Activated T-cell treated with anti-CD3 and anti-CD28 coated beads, Interleukin-2, amount 50 U/mL, for 72 hours (primary cell): ENCODE measurements at places on chromosomes 2 and 18. TPM values are rescaled to one million over a fixed set of nuclear protein-coding genes. Genes with fewer than 3 reads are reported as not detected.

DNA sequence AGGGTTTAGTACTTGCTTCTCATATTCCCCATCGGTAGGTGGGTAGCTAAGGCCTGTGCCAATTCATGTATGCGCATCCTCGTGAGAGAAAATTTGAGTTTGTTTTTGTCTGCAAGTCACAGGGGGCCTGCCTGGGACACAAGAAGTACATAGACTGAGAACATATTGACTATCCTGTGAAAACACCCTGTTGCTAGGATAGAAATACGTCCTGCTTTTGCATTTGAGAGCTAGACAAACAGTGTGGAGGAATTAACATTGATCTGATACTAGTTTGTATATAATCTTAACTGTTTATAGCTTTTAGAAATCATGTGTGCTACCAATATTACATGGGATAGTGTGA is 10.9 kb downstream of the WDR7 start:
- no peak for DNase-seq

Gene PTPRN
- 1.7 TPM for total RNA-seq

DNA sequence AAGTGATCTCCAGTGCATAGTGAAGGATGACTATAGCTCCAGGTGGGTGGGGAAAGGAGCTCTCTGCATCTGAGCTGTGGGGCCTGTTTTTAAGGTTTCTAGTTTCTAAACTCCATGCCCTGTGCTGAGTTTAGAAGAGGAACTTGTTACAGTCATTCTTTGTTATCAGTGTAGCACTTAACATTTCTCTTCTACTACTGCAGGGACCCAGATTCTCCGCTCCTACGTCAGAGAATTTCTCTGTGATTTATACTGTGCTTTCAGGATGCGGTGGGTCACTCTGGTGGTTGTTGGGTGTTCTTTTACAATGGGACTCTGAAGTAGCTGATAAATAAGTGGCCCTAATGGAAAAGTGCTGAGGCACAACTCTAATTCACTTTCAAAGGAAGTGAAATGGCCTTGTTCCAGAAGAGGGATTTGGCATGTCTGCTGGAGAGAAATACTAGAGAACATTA is 122.0 kb downstream of the WDSUB1 start:
- no peak for DNase-seq

- no peak for DNase-seq
Measured at GRCh38 chr2:71778514-71778913, 325.2 kb downstream of the DYSF start.

DNA sequence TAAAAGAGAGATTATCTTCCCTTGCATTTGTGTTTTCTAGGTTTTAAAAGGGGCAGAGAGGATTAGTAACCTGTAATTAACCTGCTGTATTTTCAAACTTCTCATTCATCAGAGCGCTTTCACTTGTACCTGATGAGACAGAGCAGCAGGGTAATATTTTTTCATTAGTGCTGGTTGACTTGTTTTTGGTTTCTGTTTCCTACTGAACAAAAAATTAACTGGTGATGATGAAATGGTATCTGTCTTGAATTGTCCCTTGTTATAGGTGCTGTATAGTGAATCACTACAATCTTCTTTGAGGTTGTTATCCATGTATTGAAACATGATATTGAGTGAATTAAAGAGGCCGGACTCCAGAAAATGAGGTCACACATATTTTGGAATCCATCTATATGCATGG is 37.9 kb downstream of the CDH20 start:
- no peak for DNase-seq

GRCh38 chr2:12577091-12577490 is 139.6 kb upstream of the TRIB2 start:
- DNase-seq: no peak

Gene GREB1
- total RNA-seq: 2.2 TPM

DNA sequence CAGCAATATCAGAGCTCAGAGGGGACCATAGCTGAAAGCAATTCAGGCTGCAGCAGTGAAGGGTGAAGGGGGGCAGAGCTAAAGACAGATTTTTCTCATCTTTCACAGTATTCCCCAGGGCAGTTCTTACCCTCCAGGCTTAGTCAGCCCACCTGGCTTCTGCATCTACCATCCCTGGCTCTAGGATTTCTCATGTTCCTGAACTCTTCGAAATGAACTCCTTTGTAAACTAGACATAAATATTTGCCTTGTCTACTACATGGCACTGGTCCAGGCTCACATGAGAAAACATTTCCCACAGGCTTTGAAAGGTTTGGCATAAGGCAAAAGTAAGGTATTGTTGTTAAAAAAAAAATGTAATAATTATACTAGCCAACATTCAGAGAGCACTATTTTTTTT is 23.6 kb upstream of the NEB start:
- no peak for DNase-seq

Gene DPYSL5
- not detected for total RNA-seq

Gene MAPK4
- total RNA-seq: not detected

- DNase-seq: no peak
Measured at GRCh38 chr18:28062443-28062842, 114.5 kb downstream of the CDH2 start.

DNA sequence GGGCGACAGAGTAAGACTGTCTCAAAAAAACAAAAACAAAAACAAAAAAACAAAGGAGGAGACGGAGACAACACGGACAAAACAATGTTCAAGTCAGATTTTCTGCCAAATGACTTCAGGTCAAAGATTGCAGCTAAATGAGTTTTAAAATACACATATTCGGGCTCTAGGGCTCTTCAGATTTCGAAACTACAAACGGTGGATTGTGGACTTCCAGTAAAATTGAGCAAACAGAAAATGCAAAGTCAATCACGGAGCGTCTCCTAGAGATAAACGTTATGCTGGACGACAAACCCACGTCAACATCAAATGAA is 558 bp downstream of the MRPS5 start:
- DNase-seq: no peak

DNA sequence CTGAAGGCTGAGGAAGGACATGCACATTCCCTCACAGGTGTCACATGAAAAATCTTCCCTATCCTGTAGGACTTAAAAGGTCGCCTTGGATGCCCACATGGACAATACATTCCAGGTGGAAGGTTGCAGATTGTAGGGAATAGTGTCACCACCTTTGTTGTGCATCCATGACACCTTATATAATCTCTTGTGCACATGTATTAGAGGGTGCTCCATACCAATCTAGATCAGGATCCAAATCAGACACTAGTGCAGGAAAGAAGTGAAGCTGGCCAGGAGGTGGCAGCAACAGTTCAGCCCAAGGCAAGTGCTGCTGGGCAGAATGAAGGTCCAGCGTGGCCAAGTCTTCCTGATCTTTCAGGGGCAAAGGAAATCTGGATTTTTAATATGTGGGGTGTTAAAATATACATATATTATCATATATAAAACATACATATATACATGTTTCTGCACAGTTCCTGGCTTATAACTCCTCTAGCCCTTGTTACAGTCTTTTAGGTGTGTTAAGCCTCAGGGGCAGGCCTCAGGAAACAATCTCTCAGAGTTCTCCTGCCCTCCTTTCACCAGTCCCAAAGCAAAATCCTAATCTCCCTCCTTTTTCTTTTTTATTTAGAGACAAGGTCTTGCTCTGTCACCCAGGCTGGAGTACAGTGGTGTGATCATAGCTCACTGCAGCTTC is 16.6 kb downstream of the NIF3L1 start:
- peak; percentile 61 for DNase-seq

DNA sequence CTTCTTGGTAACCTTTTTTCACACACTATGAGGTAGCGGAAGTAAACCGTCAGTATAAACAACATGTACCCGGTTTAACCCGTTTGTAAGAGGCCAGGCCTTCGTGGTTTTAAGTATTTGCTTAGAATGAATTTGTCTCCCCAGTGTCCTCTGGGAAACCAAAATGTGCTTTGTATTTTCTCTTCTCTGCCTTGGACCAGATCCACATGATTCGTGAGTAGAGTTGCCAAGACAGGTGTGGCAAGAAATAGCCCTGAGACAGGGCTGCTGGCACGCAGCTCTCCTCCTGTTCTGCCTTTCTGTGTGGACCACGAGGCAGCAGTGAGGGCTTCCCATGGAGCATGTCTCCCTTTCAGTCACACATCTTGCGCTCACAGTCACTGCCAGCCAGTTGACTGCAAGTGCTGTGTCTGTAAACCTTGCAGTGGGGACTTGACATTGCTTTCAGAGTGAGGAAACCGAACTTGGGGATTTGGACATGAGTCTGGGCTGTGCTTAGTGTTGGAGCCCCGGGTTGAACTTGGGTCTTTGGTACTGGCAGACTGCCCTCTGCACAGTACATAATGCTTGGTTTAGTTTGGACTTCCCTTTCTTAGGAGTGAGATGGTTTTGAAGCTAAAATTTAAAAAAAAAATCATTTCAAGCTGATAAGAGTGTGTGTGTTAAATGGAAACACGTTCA is 19.1 kb downstream of the BCL2L11 start:
- no peak for DNase-seq

GRCh38 chr18:24791751-24792545 is 331.5 kb downstream of the HRH4 start:
- no peak for DNase-seq

Gene VWA3B
- 0.21 TPM for total RNA-seq

DNA sequence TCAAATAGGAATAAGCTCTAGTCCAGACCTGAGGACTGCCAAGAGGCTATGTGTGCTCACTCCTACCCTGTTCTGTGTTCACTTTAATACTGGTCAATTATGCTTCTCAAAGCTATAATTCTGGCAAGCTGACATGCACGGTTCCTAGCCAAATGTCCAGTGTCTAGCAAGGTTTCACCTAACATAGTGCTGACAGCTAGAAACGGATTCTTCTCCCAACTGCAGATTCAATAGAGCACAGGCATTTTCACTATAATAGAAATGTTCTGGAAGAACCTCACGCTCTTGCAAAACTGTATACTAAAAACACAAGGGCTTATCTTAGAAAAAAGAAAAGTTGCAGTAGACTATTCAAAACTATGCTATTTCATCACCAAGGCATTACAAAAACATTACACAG is 45.1 kb downstream of the HDAC4 start:
- DNase-seq: no peak

GRCh38 chr2:70684846-70685622 is 83.0 kb downstream of the ADD2 start:
- no peak for DNase-seq

- DNase-seq: no peak
Measured at GRCh38 chr2:106963156-106963555, 77.2 kb upstream of the ST6GAL2 start.

Gene NETO1
- not detected for total RNA-seq

Gene KCNJ3
- total RNA-seq: not detected

DNA sequence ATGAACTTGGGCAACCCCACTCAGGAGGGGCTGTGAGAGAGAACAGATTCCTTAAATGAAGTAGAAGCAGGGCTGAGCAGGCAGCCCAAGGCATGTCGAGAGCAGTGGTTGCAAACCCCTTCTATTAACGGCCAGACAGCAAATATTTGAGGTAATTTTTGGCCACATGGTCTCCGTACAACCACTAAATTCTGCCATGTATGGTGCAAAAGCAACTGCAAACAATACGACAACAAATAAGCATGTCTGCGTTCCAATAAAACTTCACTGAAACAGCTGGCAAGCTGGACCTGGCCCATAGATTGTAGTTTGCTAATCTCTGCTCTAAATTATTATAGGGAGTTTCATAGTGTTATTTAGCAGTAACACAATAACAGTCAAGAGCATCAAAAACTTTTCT is 217.0 kb upstream of the ZNF521 start:
- DNase-seq: no peak
